H7 (cell line): ENCODE measurements at places on chromosomes 4 and X. TPM values are rescaled to one million over a fixed set of nuclear protein-coding genes. Genes with fewer than 3 reads are reported as not detected.

The PAGE5 gene
- not detected in 2 replicates for total RNA-seq

- peak; percentile 32 for DNase-seq
These were observed 120.7 kb downstream of the CORIN start for GRCh38 chr4:47717188-47717587.

GRCh38 chrX:10090319-10090718, 66.5 kb upstream of the CLCN4 start:
- DNase-seq = no peak

- DNase-seq = no peak
These were observed 51.7 kb upstream of the ATP8A1 start for GRCh38 chr4:42708625-42709024.

DNA sequence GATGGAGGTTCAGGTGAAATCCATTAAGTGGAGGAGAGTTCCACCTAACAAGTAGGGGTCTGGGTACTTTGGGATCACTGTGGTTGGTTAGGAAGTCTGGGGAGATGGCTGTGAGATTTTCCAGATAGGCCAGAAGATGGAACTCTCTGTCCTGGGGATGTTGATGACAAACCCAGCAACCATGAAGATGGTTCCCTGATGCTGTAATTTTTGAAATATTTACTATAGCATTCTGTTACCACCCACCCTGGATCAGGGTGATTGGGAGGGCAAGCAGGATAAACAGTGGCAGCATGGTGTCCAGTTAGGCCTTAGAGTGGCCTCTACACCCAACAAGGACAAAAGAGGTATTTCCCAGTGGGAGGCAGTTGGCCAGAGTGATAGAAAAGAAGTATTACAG, 15.9 kb upstream of the NELFA start:
- DNase-seq = no peak

The GALNTL6 gene
- 0.22 and 0.24 TPM in 2 replicates for total RNA-seq

The PPP1R3F gene
- 8.9 and 16.4 TPM in 2 replicates for total RNA-seq

The DGKK gene
- total RNA-seq = 0.67 and 1.4 TPM in 2 replicates

The NLGN4X gene
- total RNA-seq = 38.0 and 58.6 TPM in 2 replicates

- DNase-seq = no peak
These were observed 211.3 kb downstream of the PALLD start for GRCh38 chr4:168708108-168708507.

DNA sequence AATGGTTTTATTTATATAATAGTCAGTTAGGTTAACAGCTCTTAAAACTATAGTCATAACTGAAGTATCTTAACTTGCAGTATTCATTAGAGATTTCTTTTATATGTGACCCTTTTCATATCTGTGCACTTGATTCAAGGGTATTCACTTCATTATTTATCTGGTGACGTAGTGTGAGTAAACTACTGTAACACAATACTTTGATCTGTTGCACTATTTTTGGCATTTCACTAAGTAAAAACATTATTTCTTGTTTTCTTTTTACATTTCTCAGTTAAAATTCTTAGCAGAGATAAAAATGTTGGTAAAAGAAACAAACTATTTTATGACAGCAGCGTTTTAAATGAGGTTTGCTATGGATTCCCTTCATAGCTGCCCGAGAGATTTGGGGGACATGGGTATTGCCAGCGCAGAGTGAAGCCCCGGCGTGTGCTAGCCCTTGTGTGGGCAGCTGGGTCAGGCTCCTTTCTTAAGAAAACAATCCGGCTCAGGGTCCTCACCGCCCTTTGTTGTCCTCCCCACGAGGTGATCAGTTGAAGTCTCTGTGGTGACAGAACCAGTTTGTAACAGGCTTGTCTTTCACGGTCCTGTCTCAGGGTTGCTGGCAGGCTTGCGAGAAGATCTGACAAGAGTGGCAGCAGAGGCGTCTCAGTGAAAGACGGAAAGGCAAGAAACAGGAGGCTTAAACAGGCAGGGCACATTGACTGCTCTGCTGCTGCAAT, 293.4 kb downstream of the BMPR1B start:
- no peak for DNase-seq
